Stimulated activated CD4-positive, alpha-beta T cell treated with anti-CD3 and anti-CD28 coated beads, Interleukin-1b, Interleukin-23, amount 100 ng/mL, for 24 hours (primary cell): ENCODE measurements at places on chromosomes 12 and 14.

DNA sequence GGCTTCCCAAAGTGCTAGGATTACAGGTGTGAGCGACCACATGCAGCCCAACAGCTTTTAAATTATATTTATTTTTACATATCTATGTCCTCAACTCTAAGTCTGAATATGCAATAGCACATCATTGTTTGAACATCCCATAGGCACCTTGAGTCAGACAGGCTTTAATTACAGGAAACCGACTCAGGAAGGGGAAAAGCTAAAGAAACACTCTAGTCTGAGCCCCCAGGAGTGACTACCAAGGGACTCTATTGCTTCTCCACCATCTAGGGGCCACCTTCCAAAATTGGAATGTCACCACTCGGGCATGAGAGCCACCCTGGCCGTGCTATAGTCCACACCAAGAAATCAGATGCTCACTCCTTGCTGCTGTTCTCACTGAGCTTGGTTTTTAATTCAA lies 14.0 kb upstream of the MFAP5 start:
- DNase-seq, result no peak

DNA sequence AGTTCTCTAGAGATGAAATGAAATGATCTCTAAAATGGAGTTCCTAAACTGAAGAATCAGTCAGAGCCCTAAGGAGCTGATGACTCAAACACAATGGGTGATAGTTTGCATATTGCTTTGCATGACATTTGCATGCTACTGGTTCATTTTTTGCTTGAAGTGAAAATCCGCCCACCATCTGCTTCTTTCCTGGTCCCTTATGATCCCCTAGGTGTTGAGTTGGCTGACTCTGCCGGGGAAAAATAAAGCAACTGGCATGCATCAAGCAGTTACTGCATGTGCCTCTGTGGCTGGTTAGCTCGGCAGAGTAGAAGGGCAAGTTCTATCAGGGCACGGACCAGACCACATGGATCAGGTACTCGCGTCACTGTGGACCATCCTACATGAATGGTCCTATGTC lies 151.1 kb downstream of the PPM1H start:
- DNase-seq, result no peak

DNA sequence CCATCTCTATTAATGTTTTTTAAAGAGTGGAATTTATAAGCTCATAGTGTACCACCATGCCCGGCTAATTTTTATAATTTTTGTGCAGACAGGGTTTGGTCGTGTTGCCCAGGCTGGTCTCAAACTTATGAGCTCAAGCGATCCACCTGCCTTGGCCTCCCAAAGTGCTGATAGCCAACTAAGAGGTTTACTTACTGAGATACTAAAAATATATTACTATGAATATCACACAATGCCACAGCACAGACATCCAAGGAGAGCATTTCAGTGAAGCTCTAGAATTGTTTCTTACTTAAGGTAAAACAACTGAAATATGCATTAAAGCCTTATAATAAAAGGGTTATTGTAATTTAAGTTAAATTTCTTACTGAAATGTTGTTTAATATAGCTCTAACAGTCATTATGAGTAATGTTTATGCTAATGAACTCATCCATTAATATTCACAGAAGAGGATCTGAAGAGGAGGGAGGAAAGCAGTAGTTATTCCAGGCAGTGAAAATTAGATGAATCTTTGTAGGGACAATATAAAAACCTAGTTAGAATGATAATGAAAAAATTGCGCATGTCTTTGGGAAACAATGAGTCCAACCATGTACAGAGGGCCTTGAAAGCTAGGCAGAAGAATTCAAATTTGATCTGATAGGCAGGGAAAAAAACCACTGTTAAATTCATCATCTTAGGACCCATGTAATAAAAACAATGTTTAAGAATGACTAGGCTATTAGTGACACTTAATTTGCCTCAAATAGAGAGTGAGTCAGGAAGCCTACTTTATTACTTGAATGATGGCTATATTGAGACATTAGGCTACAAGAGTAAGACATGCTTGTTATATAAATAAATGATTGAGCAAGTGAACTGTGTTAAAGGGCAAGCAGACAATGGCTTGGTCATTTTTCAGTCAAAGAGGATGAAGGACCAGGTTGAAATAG lies 99.2 kb downstream of the SLC41A2 start:
- DNase-seq, result no peak

DNA sequence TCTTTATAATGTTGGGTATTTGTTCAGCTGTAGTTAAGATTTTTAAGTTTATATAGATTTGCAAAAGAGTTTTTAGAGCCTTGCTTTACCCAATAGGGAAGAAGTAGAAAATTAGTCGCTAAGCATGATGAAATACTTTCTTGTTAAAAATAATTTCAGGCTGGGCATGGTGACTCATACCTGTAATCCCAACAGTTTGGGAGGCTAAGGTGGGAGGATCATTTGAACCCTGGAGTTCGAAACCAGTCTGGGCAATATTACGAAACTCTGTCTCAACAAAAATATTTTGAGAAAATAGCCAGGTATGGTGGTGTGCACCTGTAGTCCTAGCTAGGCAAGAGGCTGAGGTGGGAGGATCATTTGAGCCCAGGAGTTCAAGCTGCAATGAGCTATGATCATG lies 18.7 kb upstream of the SCFD1 start:
- no peak for DNase-seq

- no peak for DNase-seq
Measured at GRCh38 chr12:75634244-75635222, 123.1 kb upstream of the KRR1 start.

GRCh38 chr12:120775862-120776552 lies 50.4 kb downstream of the ACADS start:
- no peak for DNase-seq

DNA sequence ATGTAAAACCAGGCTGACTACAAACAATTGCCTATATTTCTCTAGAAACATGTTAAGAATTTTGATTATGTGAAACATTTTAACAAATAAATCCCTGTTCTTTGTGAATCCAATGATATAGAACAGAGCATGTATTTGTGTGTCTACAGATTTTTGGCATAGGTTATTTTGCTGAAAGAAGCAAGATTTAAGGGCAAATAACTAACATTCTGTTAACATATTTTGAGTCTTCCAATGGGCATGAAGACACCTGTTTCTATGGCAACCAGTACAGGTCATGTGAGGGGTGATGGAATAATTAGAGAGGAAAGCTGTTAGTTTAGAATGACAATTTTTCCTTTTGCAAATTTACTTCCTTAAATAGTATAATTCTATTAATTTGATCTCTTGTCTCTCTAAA lies 8.8 kb downstream of the ART4 start:
- no peak for DNase-seq

DNA sequence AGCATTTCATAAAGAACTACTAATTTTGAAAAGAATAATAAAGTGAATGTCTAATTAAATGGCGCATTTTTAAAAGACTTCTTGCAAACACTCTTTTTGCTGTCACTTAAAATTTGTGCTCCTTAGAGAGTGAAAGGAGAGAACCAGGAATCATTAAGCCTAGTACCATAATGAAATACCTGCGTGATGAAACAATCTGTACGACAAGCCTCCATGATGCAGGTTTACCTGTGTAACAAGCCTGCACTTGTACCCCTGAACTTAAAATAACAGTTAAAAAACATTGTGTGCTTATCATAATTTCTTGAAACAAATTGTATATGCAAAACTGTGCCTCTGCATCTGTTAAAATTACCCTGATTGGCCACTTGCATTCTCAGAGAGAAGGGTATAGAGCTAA lies 108.1 kb downstream of the MGAT4C start:
- DNase-seq, result no peak

DNA sequence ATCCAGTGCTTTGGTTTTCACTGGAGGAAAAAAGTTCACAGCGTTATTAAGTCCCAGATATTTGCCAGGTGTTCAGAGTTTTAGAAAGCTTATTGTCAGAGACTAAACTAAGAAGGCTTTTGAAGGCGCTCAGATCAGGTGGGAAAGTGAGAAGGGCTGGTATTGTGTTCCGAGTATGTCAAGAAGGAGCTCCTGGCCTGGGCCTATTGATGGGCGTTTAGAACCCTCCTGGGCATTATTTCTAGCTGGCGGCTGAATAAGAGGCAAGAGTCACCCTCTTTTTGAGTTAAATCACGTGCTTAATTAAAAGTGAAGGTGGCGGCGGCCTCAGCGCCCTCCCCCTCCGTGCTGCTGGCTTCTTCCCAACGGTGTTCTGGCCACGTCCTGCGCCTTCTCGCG lies 20.9 kb upstream of the GNS start:
- no peak for DNase-seq

DNA sequence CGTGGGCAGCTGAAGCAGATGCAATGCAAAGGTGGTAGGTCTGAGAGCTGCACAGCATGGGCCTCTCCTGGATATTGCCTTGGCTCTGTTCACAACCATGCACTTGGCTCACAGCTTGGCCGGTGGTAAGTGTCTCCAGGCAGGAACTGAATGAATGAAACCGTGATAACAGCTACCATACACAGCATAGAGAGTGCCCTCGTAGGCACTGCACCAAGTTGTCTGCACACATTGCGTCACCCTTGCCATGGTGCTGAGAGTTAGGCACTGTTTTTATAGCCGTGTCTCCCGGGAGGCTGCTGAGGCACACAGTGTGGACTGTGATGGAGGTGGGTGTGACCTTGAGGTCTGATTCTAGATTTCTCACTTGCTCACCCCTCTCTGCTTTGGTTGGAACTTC lies 157.6 kb upstream of the VASH1 start:
- no peak for DNase-seq

- DNase-seq, result no peak
Measured at GRCh38 chr12:116399055-116399454, 121.6 kb upstream of the MED13L start.

DNA sequence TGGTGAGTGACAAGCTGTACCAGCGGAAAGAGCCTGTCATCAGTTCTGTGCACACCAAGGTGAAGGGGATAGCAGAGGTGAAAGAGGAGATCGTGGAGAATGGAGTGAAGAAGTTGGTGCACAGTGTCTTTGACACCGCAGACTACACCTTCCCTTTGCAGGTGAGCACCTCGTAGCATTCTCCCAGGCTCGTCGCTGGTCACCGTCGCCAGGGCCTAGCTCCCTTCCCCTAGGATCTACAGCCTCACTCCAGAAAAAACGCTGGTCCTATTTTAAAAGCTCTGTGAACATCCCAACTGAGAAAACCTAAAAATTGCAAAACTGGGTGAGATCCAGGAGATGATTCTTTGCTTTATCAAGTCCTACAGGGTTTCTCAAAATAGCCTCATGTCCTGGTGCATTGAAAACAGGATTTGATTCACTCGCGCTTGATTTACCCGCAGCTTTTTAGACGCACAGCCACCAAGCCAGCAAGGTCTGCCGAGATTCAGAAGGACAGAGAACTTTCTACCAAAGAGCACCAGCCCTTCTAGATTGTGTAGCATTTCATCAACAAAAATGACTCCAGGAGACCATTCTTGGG lies 22.2 kb downstream of the P2RX7 start:
- no peak for DNase-seq

DNA sequence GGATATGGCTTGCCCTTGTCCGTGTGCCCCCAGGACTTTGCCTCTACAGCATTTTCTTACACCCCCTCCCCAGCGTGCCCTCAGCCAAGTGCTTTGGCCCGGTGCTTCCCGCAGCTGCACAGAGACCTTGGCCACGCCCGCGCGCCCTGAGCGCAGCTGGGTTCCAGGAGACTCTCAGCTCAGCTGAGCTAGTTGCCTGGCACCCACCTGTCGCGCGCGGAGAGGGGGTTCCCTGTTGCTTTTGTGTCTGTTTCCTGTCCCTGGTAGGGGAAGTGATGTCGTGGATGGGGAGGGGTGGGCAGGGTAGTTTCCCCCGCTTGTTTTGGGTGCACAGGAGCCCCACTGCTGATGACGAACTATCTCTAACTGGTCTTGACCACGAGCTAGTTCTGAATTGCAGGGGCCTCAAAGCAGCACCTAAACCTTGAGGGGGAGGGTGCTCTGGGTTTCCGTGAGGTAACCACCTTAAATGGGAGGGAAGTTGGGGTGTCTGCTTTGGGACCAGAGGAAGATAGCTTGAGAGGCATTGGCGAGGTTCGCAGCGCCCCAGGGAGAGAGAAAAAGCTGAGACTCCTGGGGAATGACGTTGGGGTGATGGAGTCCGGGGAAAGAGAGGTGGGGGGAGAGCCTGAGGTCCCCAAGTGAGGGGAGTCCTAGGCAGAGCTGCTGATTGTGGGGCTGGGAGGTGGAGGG lies 1.5 kb downstream of the DIO3 start:
- no peak for DNase-seq

DNA sequence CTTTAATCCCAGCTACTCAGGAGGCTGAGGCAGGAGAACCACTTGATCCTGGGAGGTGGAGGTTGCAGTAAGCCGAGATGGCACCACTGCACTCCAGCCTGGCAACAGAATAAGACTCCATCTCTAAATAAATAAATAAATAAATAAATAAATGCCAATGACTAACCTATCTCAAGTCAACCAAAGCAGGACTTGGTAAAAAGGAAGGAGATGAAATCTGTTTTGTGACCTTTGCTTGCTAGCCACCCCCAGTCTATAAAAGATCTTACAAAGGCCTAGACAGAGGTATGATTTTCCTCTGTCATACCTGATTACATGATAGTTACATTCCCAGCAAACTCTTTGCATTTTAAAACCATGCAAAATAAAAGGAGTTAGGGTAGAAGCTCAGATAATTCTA lies 13.5 kb upstream of the METTL17 start:
- no peak for DNase-seq

- DNase-seq, result peak; percentile 32
Measured at GRCh38 chr14:70416725-70417349, at the start of gene SYNJ2BP. Gene SYNJ2BP, minus strand, starts transcription at chr14:70417090. Its CDS starts 127 bp downstream, at chr14:70416963.

- no peak for DNase-seq
Measured at GRCh38 chr12:131943876-131944275, 5.9 kb upstream of the EP400 start.

- no peak for DNase-seq
Measured at GRCh38 chr14:102316338-102316742, 3.2 kb upstream of the ZNF839 start.

- no peak for DNase-seq
Measured at GRCh38 chr12:44881197-44881596, 5.1 kb upstream of the NELL2 start.

- no peak for DNase-seq
Measured at GRCh38 chr14:92529903-92530302, 16.3 kb downstream of the RIN3 start.

DNA sequence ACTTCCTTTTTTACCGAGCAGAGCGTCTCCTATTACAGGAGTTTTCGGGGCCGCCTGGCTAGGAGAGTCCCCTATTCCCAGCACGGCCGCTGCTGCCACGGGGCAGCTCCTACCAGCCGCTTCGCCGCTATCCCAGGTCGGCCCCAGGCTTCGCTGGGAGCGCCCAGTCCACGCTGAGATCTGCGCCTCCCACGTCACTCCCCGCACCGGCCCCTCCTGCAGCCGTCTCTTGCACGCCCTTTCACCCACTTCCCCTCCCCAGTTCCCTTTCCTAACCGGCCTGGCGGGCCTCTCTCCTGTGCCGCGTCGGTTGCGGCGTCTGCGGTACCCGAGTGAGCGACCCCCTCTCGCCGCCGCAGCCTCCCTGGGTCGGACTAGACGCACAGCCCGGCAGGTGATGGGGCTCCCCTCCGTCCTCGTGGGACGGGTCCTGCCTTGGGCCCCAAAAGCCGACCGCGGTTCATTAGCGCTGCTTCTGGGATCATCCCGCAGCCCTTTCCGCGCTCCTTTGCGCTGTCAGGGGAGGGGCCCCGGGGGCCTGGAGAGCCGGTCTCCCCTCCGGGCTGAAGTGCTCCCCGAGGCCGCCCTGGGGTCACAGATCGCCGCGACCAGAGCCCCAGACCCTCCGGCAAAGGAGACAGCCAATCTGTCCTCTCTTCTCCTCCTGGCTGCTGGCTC lies 1318.4 kb downstream of the TMEM121 start:
- no peak for DNase-seq

- DNase-seq, result no peak
Measured at GRCh38 chr14:100328495-100329163, 5.5 kb downstream of the SLC25A47 start.

- no peak for DNase-seq
Measured at GRCh38 chr12:5971194-5971850, 26.3 kb upstream of the ANO2 start.

GRCh38 chr12:122200541-122201175 lies 2.9 kb upstream of the B3GNT4 start:
- no peak for DNase-seq
